ENCODE measurements at places on chromosomes 7 and 10. TPM values are rescaled to one million over a fixed set of nuclear protein-coding genes. Genes with fewer than 3 reads are reported as not detected.

Gene C10orf67
- polyA plus RNA-seq, result 0.08 TPM

Gene GPR141
- polyA plus RNA-seq, result not detected

Gene NEUROD6
- not detected for polyA plus RNA-seq

Gene NRP1
- 55.8 TPM for polyA plus RNA-seq

Gene HOXA5
- polyA plus RNA-seq, result 42.0 TPM

Gene FBXL13
- 0.64 TPM for polyA plus RNA-seq

Gene LIPN
- polyA plus RNA-seq, result not detected

Gene STEAP4
- 18.0 TPM for polyA plus RNA-seq

Gene ZNF804B
- not detected for polyA plus RNA-seq

Gene CFAP69
- 7.3 TPM for polyA plus RNA-seq

Gene NEUROG3
- not detected for polyA plus RNA-seq

Gene TUBAL3
- polyA plus RNA-seq, result not detected

Measured in adrenal gland (tissue), 19 donors.